ENCODE measurements at places on chromosomes 11 and 22. TPM values are rescaled to one million over a fixed set of nuclear protein-coding genes. Genes with fewer than 3 reads are reported as not detected.

ZNF280B gene
- 0.10 TPM for total RNA-seq

RFPL2 gene
- total RNA-seq: not detected

MFRP gene
- total RNA-seq: not detected

ARCN1 gene
- 59.4 TPM for total RNA-seq

LMNTD2 gene
- total RNA-seq: 0.25 TPM

OR51G1 gene
- not detected for total RNA-seq

IRAG1 gene
- total RNA-seq: 4.1 TPM

AGBL2 gene
- total RNA-seq: 0.15 TPM

SYT7 gene
- 1.9 TPM for total RNA-seq

SRSF8 gene
- total RNA-seq: 35.3 TPM

- DNase-seq: no peak
Measured at GRCh38 chr11:27621405-27622161, 78.7 kb downstream of the BDNF start.

DNA sequence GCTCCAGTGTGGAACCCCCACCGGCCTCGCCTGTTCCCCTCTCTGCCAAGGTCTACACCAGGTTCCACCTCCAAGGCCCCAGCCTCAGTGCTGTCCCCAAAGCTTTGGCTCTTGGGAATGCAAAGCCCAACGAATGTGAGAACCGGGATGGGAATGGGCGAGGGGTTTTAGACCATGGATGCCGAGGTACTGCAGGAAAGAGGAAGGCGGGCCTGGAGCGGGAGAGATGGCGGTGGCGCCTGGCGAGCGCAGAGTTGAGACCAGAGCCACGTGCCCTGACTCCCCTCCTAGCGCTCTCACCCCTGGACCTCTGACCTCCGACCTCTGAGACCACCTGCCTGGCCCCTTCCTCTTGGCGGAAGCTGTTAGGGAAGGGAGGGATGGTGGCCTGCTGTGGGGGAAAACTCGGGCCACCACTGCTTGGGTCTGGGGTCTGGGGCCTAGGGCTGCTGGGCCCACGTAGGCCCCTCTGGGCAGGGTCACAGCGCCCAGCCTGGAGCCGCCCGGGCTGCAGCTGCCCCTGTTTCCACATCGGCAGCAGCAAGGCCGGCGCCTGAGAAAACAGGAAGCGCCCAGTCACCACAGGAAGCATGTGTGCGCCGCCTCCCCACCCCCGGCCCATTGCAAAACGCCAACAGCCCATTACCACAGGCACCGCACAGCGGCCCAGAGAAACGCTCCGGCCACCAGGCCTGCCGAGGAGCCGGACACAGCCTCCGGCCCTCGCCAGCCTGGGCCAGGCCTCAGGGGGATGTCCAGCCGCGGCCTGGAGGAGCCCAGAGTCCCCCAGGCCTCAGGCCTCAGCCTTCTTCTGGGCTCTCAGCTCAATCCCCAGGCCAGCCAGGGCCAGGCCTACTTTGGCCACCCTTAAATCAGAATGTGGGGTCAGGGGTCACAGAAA is 13.8 kb upstream of the SLC39A13 start:
- peak; percentile 53 for DNase-seq

- DNase-seq: no peak
Measured at GRCh38 chr11:133922078-133922870, 34.5 kb downstream of the IGSF9B start.

- no peak for DNase-seq
Measured at GRCh38 chr22:25959818-25960774, 209.2 kb upstream of the SEZ6L start.

- no peak for DNase-seq
Measured at GRCh38 chr11:90228056-90228455, 5.2 kb upstream of the CHORDC1 start.

DNA sequence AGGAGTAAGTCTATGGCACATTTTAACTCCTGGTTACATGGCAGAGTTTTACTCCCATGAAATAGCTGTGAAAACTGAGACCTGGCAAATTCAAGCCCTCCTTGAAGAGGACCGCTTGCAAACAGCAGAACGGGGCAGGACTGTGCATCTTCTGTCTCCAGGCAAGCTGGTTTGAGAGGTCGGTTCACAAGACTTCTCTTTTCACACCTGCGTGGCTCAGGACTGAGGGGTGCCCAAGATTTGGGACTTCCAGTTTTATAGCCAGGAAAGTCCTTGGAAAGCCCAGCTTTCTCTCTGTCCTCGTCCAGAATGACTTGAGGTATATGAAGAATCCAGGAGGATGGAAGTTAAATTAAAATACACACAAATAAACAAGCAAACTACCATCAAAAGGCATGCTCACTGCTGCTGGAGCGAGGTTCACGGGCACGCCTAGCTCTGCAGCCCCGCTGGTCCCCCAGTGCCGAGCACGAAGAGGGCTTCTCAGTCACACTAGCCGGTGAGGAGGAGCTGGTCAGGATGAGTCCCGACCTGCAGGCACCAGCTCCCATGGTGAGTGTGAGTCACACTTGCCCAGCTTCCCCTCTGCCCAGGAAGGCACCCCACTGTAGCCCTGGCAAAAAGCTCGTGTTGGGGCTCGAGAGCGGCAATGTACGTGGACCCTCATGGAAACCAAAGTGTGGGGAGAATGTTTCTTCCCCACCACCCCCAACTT is 1382.4 kb downstream of the BRD1 start:
- no peak for DNase-seq

DNA sequence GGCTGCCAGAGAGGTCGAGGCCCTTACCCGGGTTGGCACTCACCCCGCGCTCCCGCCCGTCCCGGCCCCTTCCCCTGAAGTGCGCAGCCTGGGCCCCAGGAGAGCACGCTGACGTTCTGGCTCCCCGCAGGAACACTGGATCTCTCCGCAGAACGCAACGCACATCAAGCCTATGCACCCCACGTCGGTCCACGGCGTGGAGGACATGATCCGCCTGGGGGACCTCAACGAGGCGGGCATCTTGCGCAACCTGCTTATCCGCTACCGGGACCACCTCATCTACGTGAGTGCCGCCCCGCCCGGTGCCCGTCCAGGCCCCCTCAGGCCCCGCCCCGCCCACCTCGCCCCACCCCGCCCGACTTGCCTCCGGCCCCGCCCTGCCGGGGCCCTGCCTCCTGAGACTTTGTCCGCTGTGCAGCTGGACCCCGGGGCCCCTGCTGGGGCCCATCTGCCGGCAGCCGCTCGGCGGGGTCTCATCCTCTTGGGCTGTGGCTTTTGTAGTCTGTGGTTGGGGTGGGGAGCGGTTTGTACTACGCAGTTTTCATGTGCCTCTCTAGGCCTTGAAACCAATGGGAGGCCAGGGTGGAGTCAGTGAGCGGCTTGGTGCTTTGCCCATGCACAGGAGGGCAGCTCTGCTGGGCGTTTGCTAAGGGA is 19.7 kb downstream of the MYO7A start:
- DNase-seq: no peak

- no peak for DNase-seq
Measured at GRCh38 chr11:103636232-103636631, 400.2 kb upstream of the DDI1 start.

- peak; percentile 90 for DNase-seq
Measured at GRCh38 chr11:70481625-70482528, 83.5 kb downstream of the CTTN start.

- DNase-seq: no peak
Measured at GRCh38 chr11:13062115-13062514, 53.0 kb downstream of the RASSF10 start.

DNA sequence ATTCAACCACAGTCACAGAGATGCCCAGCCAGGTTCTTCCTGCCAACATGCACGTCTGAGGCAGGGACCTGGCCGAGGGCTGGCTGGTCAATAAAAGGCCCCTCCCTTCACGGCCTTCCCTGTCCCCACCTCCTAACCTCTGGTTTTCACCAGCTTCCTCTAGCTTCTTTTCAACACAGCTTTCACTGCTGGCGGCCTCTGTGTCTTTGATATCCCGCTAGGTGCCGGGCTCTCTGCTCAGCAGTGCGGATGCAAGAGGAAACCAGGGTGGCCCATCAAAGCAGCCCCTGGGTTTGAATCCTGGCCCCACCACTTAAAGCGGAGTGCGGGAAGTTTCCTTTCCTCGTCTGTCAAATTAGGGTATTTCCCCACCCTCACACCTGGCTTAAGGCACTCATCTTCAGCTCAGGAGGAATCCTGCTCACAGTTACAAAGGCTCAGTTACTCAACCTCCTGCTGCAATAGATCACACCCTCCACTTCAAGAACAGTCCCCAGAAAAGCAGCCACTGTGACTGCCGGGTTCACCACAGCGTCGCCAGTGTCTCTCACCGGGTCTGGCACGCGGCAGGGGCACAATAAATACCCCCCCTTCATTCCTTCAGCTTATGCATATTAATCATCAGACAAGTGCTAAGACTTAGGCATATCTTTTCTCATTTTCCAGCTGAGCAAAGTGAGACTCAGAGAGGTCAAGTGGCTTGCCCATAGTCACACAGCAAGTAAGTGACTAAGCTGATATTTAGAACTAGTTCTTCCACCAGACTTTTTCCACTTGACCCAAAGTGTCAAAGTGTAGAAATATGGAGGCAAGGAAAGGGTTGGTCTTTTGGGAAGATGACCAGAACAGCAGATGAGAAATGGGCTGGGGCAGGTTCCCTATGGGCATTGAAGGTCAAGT is 45.7 kb downstream of the TXN2 start:
- no peak for DNase-seq

- no peak for DNase-seq
Measured at GRCh38 chr11:30365793-30366517, 43.1 kb downstream of the ARL14EP start.

GRCh38 chr11:119362741-119363080 is 16.2 kb upstream of the MFRP start:
- no peak for DNase-seq

DNA sequence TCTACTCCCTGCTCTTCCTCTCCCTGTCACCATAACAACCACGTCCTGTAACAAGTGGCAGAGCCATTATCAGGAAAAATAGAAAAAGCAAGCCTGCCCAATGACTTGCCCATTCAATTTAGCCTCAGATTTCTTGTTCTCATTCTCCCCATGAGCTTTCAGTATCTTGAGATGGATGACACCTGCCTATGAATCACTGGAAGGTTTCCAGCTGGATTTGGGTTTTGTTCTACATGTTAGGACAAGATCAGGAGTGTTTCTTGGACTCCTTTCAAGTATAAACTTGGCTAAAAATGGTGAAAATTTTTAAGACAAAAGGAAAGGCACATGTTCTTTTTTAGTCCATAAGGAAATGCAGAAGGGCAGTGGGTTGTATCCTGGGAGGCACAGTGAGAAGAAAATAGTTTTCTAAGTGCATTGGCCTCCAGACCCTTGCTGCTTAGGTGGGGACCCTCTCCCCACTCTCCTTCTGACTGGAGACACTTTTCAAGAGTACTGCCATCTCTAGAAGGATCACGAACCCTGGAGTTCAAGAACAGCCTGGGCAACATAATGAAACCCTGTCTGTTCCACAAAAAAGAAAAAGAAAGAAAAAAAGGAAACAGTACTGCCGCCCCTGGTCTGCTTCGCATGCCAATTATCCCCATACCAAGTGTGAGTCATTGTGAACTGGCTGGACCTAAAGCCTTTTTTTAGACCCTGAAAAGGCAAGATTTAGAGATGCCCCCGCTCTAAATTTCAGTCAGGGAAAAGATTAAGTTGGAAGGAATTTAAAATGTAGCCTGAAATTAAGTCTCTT is 51.0 kb downstream of the MTNR1B start:
- no peak for DNase-seq

GRCh38 chr11:108196901-108197300 is 25.5 kb downstream of the NPAT start:
- no peak for DNase-seq

GRCh38 chr11:38839071-38839470 is 2241.0 kb upstream of the RAG2 start:
- DNase-seq: no peak

DNA sequence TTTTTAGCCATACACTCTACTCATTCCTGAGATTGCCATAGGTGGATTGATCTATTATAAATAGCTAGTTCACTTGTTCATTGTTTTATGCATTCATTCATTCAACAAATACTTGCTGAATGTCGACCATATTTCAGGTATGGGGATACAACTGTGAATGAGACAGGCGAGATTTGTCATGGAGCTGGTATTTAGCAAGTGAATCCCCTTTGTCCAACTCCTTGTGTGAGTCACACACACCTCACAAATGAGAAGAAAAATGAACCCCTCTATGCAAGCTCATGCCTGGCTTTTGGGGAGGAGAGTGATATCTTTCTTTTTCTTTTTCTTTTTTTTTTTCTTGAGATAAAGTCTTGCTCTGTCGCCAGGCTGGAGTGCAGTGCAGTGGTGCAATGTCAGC is 1.8 kb upstream of the AMPD3 start:
- no peak for DNase-seq

DNA sequence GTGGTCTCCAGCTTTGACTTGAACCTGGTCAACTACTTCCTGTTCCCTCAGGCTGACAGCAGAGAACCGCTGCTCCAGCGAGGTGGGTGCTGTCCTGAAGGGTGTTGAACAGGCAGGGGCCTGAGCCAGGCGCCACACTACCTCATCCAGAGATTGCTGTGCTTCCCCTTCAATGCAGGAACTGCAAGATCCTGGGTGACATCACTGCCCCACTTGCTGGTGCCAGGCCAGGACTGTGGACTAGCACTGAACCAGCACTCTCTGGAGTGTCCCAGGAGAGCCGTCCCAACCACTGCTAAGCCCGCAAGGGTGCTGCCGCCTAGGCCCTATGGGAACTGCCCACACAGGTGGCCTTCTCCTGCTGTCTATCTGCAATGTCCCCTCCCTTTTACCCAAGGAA is 51.7 kb downstream of the GAB4 start:
- DNase-seq: no peak

- DNase-seq: no peak
Measured at GRCh38 chr11:2924381-2924780, 4.8 kb downstream of the PHLDA2 start.

- DNase-seq: no peak
Measured at GRCh38 chr11:46906609-46907041, 11.7 kb downstream of the LRP4 start.

GRCh38 chr22:17578136-17578754 is 14.9 kb downstream of the SLC25A18 start:
- peak; percentile 69 for DNase-seq

DNA sequence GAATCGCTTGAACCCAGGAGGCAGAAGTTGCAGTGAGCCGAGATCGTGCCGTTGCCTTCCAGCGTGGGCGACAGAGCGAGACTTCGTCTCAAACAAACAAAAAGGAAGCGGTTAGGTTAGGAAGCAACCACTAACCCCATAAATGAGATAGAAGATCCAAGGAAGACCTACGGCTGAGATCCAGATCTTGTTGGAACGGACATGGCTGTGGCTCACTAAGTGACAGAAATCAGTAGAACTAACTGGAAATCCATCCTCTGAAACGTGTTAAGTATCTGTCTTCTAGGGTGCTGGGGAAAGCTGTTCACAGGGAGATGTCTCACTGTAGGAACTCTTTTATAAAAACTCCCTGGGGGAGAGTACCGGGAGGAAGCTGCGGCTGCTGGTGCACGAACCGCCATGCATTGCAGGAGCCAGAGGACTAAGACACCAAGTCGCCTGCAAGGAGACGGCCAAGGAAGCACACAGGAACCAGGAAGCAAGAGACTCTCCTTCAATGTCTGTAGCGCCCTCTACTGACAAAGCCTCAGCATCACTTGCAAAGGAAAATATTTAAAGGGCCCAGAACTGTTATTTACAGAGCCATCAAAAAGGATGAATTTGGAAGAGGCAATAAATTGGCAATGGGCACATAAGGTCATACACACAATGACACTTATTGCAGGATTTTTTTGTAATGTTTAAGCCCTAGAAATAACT is 16.9 kb upstream of the SPTY2D1 start:
- DNase-seq: no peak

GRCh38 chr11:65113361-65113756 is 1.7 kb downstream of the TM7SF2 start:
- DNase-seq: no peak
